ENCODE measurements at places on chromosomes 5 and 9.

DNA sequence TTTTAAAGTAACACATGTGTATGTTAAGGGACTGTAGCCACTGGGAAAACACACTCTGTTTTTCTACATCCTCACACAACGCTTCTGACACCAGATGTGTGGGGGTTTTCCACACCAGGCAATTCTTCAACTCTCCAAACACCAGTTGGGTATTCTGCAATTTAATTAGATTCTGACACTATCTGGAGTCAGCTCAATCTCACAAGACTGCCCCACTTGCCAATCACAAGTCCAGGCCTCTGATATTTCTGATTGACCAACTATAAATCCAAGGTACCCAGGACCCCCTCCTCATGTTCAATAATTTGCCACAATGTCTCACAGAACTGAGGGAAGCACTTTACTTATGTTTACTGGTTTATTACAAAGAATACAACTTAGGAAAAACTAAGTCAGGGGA lies 60.5 kb upstream of the CTXN3 start:
- no peak for DNase-seq

GRCh38 chr5:134609232-134609851 lies 23.3 kb downstream of the SAR1B start:
- DNase-seq, result no peak

GRCh38 chr5:95380103-95380628 lies 11.0 kb upstream of the FAM81B start:
- DNase-seq, result no peak

GRCh38 chr9:20599195-20599594 lies 23.1 kb downstream of the MLLT3 start:
- no peak for DNase-seq

GRCh38 chr9:76699971-76700370 lies 64.3 kb upstream of the PCA3 start:
- no peak for DNase-seq

- no peak for DNase-seq
Observed at GRCh38 chr5:158117467-158118160, 258.7 kb upstream of the CLINT1 start.

- DNase-seq, result no peak
Observed at GRCh38 chr9:121453232-121453892, 46.3 kb downstream of the GGTA1 start.

DNA sequence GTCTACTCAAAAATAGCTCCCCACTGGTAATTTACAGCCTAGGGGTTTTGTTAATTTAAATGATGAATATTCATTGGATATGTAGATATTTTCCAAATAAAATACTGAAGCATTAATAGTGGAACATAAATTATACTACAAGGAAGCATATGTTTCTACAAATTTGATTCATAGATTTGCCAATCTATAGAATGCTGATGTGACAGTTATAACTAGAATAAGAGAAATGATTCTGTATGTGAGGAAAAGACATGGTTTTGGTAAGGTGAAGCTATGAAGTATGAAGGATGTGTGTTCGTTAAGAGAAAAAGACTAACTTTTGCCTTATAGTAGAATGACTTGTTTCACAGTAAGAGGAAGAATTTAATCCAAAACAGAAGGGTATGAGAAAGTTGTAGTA lies 61.3 kb downstream of the IARS1 start:
- DNase-seq, result no peak
